AG09309 (cell line): ENCODE measurements at places on chromosomes 12 and 14.

GRCh38 chr14:59435101-59435500 is 30.1 kb downstream of the GPR135 start:
- DNase-seq, result no peak

- DNase-seq, result peak; percentile 55
These were observed 10.0 kb upstream of the KRT82 start for GRCh38 chr12:52415870-52416750.

GRCh38 chr12:68364893-68365725 is 32.9 kb upstream of the MDM1 start:
- peak; percentile 99 for DNase-seq

GRCh38 chr12:93853698-93854478 is 176.7 kb downstream of the CRADD start:
- no peak for DNase-seq

GRCh38 chr12:16285586-16285985 is 8.1 kb upstream of the SLC15A5 start:
- no peak for DNase-seq

DNA sequence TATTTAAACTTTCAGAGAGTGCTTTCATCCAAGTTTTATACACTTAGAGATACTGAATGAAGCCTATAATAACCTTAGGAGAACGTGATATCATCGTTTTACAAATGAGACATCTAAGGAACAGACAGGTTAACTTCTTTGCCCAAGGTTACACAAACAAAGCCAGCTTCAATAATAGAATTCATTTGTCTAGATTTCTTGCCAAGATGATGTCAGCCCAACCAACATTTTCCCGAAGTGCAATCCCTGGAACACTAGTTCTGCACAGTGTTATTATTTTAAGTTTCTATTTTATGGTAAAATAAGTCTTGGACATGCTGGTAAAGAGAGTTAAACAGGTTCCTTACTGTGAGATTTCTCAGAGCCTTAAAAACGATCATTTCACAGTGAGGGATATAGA is 174.6 kb downstream of the SLC25A21 start:
- no peak for DNase-seq

- DNase-seq, result no peak
These were observed 110.5 kb downstream of the ARF6 start for GRCh38 chr14:50003213-50004021.

GRCh38 chr14:40417777-40418401 is 985.7 kb upstream of the FBXO33 start:
- DNase-seq, result no peak

- peak; percentile 81 for DNase-seq
These were observed 261 bp upstream of the RNU7-1 start for GRCh38 chr12:6943389-6943721.

- DNase-seq, result no peak
These were observed 171.5 kb downstream of the ANO2 start for GRCh38 chr12:5773550-5773949.
